Calu3 (cell line): ENCODE measurements at places on chromosomes 1 and 21. TPM values are rescaled to one million over a fixed set of nuclear protein-coding genes. Genes with fewer than 3 reads are reported as not detected.

- no peak for DNase-seq
Measured at GRCh38 chr21:27739187-27739586, 772.3 kb upstream of the ADAMTS5 start.

DNA sequence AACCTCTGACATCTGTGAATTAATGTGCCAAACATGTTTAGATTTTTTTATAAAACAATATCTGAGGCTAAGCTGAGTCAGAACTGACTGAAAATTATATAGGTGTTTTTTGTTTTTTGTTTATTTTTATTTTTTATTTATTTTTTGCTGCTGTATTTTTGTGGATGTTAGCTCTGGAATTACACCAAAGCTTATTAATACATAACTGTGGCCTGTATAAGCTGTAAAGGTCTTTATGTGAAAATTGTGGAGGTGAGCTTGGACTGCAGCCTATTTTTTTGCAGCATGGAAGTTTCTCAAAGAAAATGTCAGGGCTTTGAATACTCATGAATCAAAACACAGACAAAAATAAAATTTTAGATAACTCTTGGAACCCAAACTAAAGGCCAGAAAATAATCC, 199.8 kb downstream of the CHRM3 start:
- DNase-seq: no peak

DNA sequence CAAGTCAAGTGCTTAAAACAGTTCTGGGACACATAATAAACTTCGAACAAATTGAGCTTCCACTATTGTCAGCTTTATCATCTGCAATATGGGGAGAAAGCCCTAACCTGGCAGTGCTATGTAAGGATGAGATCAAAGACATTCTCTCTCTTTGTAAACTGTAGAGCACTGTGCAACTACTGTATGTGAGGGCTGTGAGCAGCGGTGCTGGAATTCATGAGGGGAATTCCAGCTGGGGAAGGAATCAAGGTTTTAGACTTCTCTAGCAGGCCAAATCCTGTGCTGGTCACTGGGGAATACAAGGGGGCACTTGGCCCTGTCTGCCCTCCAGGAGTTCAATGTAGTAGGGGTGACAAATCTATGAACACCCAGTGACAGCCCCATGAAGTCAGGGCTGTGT, 9.3 kb downstream of the FAM151A start:
- no peak for DNase-seq

GRCh38 chr21:46003575-46004007, 22.0 kb downstream of the COL6A1 start:
- DNase-seq: no peak

NFASC gene
- total RNA-seq: not detected in 2 replicates
